ENCODE measurements at places on chromosomes 6 and 20.

- no peak overlapping the region for H3K27ac ChIP-seq
- H3K4me1 ChIP-seq = peaks cover 6% of the 10 kb centered on the region
- H3K27me3 ChIP-seq = no peaks in the 10 kb centered on the region
- DNase-seq = no peak
Measured at GRCh38 chr6:108361312-108361932, 66.6 kb downstream of the AFG1L start.

- no peak for DNase-seq
- H3K4me3 ChIP-seq = no peak overlapping the region
- H3K36me3 ChIP-seq = no peaks in the 10 kb centered on the region
- no peaks in the 10 kb centered on the region for H3K27me3 ChIP-seq
- no peak overlapping the region for H3K27ac ChIP-seq
Measured at GRCh38 chr6:153575528-153575927, 444.4 kb upstream of the RGS17 start.

- DNase-seq = no peak
- no peaks in the 10 kb centered on the region for H3K27me3 ChIP-seq
Measured at GRCh38 chr20:58362970-58363369, 26.1 kb upstream of the VAPB start.

DNA sequence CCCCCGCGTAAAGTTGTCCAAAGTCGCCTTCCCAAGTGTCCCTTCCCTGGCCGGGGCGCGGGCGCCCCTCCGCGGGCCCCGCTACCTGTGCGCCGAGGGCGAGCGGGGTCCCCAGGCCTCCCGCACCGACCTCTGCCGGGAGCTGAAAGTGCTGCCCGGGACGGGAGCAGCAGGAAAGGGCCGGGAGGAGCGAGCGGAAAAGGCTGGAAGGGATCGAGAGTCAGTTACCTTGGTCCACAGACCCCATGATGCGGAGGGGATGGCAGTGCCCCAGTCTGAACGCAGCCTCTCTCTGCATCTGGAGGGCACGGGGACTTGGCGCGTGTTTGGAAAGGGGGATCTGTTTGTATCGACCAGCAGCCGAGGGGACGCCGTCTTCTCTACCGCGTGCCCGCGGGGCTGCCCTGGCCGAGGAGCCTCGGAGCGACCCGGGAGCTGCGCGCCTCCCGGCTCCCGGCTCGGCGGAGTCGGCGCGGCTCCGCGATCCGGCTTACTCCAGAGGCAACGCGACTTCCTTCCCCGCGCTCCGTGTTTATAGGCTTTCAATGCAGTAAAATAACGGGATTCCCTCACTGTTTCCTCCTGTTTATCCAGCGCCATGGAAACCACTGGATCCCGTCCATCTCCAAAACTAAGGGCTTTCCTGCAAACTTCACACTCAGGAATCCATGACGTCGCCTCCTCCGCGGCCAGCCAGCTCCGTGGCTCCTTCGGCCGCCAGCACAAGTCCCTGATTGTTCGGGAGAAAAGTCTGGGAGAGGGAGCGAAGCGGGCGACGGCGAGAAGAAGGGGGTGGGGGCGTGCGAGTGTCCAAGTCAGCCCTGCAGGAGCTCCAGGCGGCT lies 20.0 kb upstream of the NFATC2 start:
- H3K36me3 ChIP-seq = no peaks in the 10 kb centered on the region
- H3K27me3 ChIP-seq = peaks cover 70% of the 10 kb centered on the region
- DNase-seq = peak; percentile 62
- H3K4me3 ChIP-seq = peak overlapping the region; percentile 60

DNA sequence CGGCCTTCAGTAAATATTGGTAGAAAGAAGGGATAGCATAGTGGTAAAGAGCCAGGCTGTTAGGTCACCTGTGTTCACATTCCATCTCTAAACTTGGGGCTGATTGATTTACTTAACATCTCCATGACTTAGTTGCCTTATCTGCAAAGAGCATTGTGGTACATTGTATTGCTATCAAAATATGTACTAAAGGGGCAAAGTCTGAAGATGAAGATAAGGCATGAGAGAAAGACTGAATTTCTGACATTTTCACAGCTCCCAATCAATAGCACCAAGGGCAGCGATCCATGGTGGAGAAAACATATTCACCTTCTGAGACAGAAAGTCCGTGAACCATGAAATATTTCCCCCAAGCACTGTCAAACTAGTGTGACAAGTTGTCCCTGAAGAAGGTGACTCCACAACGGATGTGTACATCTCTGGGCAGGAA lies 223.3 kb upstream of the STXBP5 start:
- H3K4me3 ChIP-seq = no peak overlapping the region
- no peaks in the 10 kb centered on the region for H3K27me3 ChIP-seq
- no peak for DNase-seq
- H3K36me3 ChIP-seq = no peaks in the 10 kb centered on the region
- no peaks in the 10 kb centered on the region for H3K4me1 ChIP-seq

DNA sequence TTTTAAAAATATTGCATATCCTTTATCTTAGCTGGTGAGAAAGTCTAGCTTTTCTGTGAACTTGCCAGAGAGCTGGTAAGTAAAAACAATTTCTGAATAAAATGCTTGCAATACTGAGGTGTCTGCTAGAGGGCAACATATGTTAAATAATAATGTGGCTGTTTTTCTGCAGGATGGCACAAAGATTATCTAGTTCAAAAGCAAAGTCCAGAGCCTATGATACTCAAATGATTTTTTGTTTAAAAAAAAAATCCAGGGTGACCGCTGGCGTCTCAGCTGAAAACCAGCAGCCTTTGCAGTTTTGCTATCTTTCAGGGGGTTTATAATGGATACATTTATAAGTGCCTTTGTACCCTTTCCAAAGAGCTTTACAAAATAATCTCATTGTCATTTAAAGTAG lies 194.9 kb downstream of the PHACTR1 start:
- no peak overlapping the region for H3K4me3 ChIP-seq
- no peak overlapping the region for H3K27ac ChIP-seq
- H3K36me3 ChIP-seq = no peaks in the 10 kb centered on the region
- H3K27me3 ChIP-seq = peaks cover 3% of the 10 kb centered on the region

DNA sequence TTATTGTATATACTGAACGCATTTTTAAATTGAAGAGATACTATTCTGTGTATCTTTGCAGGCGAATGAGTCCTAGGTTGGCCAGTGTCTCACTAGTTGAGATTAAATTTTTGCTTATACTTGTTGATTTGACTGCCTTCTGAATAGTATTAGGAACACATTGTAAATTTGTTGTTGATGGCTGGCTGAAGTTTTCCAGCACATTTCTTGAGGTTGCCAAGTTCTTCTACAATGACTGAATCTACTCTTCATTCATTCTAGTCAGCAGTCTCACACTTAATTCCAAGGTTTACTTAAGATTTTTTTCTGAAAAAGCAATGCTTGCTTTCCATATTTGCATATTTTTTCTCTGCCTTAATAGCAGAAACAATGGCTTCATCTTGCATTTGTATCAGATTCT lies 151.7 kb downstream of the ZFAND3 start:
- peaks cover 46% of the 10 kb centered on the region for H3K36me3 ChIP-seq
- no peak overlapping the region for H3K27ac ChIP-seq
- H3K4me3 ChIP-seq = no peak overlapping the region
- H3K4me1 ChIP-seq = peaks cover 48% of the 10 kb centered on the region
- H3K27me3 ChIP-seq = no peaks in the 10 kb centered on the region

DNA sequence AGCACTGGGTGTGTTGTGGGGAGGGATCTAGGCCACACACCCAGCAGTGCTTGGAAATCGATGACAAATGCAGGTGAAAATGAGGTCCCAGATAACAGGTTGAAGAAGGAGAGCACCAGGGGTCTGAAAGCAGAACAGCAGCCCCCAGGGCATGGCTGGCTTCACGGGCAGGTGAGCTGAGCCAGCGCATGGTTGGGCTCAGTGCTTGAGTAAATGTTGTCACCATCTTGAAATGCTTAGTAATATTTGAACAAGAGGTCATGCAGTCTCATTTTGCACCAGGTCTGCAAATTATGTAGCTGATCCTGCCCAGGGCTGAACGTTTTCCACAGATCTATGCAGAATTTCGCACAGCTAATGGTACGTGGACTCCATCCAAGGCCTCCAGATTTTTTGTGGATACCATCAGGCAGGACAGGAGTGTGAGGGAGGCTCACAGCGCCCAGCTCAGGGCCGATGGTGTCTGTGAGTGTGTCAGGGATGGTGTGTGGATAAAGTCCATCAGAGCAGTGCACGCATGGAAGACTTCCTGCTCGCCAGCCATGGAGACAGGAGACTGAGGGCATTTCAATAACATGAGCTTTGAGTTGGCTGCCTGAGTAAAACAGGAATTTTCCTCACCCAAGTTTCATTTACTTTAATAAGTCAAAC lies 53.1 kb upstream of the SNX9 start:
- no peak for DNase-seq
- H3K36me3 ChIP-seq = no peaks in the 10 kb centered on the region
- no peak overlapping the region for H3K4me3 ChIP-seq

DNA sequence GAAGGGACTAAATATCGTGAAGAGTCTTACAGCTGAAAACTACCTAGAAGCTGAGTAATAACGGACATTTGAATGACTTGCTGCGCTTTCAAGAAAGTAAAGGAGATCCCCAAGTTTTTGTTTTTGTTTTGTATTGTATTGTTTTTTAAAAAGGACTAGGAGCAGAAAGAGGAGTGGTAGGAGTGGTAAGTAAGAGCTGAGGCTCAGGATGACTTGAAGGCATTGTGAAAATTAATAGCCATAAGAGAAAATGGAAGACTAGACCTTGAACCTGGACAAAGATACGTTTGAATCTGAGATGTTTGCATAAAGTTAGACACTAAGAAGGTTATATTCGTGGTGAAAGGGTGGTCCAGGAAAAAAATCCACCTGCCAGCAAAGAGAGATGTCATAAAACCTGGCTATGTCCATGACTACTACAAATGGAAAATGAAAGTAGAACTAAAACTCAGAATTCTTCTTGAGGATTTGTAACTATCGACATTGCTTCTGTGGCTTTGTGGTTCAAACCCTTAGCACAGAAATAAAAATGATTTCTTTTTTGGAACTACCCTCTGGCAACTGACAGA lies 824.8 kb upstream of the FLRT3 start:
- H3K36me3 ChIP-seq = no peaks in the 10 kb centered on the region
- DNase-seq = no peak
- peak overlapping the region; percentile 9 for H3K27ac ChIP-seq
- H3K4me1 ChIP-seq = peaks cover 9% of the 10 kb centered on the region

DNA sequence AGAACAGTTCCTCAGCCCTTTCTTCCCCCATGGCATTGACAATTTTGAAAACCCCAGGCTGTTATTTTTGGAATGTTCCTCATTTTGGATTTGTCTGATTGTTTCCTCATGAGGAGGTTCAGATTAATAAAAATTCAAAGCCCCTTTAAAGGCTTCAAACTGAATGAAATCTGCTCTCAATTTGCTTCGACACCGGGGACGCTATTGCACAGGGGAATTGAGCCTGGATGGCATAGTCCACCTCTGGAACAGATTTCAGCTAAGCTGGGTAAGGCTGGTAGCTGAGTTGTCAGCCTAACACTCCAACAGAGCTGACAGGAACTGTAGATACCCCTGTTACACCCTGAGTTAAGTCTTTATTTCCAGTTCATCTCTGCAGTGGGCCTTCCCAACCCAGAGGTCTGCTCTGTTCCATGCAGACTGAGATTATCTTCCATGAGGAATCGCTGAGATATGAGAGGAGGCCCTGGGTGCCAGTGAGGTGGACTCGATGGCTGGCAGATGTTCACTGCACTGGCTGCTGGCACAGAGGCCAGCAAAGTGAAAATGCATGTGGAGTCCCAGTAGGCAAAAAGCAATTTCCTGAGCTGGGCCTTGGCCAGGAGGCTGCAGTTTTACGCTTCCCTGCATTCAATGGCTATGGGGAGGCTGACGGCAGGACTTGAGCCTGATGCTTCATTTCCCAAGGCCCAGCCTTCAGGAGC lies 73.3 kb upstream of the PAX1 start:
- DNase-seq = no peak
- peaks cover 26% of the 10 kb centered on the region for H3K27me3 ChIP-seq
- H3K4me1 ChIP-seq = no peaks in the 10 kb centered on the region
- H3K4me3 ChIP-seq = no peak overlapping the region

DNA sequence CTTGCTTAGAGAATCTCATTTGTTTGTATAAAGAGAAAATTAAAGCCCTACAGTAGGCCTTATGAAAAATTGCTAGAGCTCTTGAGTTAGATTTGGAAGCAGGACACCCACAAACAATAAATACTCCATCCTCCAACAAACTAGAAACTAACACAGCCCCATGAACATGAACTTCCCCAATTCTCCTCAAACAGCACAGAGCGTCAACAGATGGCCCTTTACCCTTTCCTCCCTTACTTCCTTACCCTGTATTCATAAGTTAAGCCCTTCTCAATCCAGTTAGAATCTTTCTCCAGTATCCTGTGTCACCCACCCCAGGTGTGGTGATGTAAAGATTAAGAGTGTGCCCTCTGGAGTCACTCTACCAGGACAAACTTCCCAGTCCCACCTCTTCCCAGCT lies 113.7 kb downstream of the UNC5CL start:
- H3K36me3 ChIP-seq = no peaks in the 10 kb centered on the region
- H3K4me3 ChIP-seq = no peak overlapping the region

GRCh38 chr6:134936931-134937330 lies 13.0 kb downstream of the ALDH8A1 start:
- no peaks in the 10 kb centered on the region for H3K36me3 ChIP-seq
- no peaks in the 10 kb centered on the region for H3K27me3 ChIP-seq
- no peak overlapping the region for H3K4me3 ChIP-seq
- no peak for DNase-seq

- no peak for DNase-seq
- H3K4me3 ChIP-seq = no peak overlapping the region
- H3K27me3 ChIP-seq = no peaks in the 10 kb centered on the region
- peaks cover 54% of the 10 kb centered on the region for H3K4me1 ChIP-seq
- no peaks in the 10 kb centered on the region for H3K36me3 ChIP-seq
- no peak overlapping the region for H3K27ac ChIP-seq
Measured at GRCh38 chr6:186340-186965, 105.8 kb upstream of the DUSP22 start.

DNA sequence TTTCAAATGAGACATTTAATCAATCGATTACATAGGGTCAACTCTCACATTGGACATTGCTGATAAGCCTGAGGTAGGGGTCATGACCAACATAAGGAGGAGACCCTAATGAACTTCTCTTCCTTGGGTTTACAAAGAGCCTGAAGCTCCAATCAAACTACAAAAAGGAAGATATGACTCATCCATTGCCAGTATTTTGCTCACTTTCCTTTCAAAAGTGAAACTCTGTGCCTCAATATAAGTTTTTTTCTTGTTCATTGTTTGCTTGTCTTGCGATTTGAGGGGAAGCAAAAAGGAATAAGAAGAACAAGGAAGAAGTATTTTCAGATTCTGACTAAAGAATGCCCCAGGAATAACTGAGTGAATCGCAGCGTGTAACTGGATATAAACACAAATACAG lies 38.8 kb upstream of the KHDRBS2 start:
- H3K27ac ChIP-seq = no peak overlapping the region
- H3K36me3 ChIP-seq = no peaks in the 10 kb centered on the region
- DNase-seq = no peak
- H3K27me3 ChIP-seq = no peaks in the 10 kb centered on the region
- no peak overlapping the region for H3K4me3 ChIP-seq

GRCh38 chr6:39196673-39197091 lies 32.6 kb downstream of the KCNK5 start:
- H3K36me3 ChIP-seq = peaks cover 62% of the 10 kb centered on the region
- H3K4me3 ChIP-seq = no peak overlapping the region
- H3K27ac ChIP-seq = peak overlapping the region; percentile 38
- no peaks in the 10 kb centered on the region for H3K27me3 ChIP-seq
- peaks cover 3% of the 10 kb centered on the region for H3K4me1 ChIP-seq
- no peak for DNase-seq

- H3K27ac ChIP-seq = no peak overlapping the region
- H3K27me3 ChIP-seq = peaks cover 3% of the 10 kb centered on the region
- H3K4me1 ChIP-seq = peaks cover 3% of the 10 kb centered on the region
- H3K36me3 ChIP-seq = no peaks in the 10 kb centered on the region
- H3K4me3 ChIP-seq = no peak overlapping the region
Measured at GRCh38 chr6:43817192-43817591, 47.2 kb downstream of the VEGFA start.

GRCh38 chr20:49534255-49534712 lies 33.7 kb downstream of the PTGIS start:
- H3K36me3 ChIP-seq = peaks cover 1% of the 10 kb centered on the region
- peak overlapping the region; percentile 91 for H3K27ac ChIP-seq
- DNase-seq = peak; percentile 68
- H3K27me3 ChIP-seq = peaks cover 31% of the 10 kb centered on the region

Measured in activated T-cell treated with anti-CD3 and anti-CD28 coated beads, Interleukin-2, amount 50 U/mL, for 24 hours (primary cell).